ENCODE measurements at places on chromosomes 12 and 14.

GRCh38 chr12:88245905-88246304 is 103.8 kb downstream of the TMTC3 start:
- DNase-seq: no peak

- DNase-seq: no peak
These were observed 143.0 kb downstream of the KITLG start for GRCh38 chr12:88437226-88437625.

- no peak for DNase-seq
These were observed 27.1 kb upstream of the PLD4 start for GRCh38 chr14:104897330-104898194.

DNA sequence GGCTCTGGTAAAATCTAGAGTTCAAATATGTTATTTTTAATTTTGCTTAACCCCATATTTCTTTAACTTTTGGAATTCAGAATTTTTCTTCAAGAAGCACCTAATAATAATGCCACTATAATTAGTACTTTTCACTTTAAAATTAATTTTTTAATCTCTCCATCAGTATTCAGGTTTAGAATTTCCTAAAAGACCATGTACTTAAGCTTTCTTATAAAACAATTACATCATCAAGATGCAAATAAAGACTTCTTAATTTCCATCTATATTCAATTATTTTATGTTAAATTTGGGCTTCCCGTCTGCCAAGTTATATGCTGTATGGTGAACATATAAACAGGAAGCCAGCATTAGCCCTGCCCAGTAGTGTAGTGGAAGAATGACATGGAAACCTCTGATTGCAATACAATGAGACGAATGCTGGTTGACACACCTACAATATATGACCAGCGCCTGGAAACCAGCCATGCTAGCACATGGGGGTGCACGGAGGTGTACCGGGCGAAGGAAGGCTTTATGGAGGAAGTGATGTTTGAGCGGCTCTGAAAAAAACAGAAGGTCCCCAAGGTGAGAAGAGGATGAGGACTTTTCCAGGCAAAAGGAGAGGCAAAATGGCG is 82.2 kb downstream of the LLPH start:
- no peak for DNase-seq

- DNase-seq: no peak
These were observed 111.3 kb downstream of the TSHR start for GRCh38 chr14:81066672-81067071.

DNA sequence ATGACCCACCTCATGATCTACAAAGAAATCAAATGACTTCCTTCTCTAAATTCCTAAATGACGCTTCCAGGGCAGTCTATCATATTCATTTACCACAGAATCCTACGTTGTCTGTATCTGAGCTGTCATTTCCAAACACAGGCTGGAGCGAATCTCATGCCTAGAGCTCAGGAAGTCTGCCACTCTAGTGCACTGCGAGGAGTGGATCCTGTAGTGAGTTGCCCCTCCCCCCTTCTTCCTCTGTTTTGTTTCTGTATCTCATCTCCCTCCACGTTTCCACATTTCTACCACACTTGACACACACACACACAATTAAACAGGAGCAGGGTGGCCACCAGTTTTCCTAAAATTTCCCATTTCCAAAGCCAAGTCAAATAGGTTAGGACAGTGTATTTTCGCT is 415.4 kb upstream of the PRICKLE1 start:
- no peak for DNase-seq

GRCh38 chr12:44748950-44749468 is 127.1 kb downstream of the NELL2 start:
- DNase-seq: no peak

DNA sequence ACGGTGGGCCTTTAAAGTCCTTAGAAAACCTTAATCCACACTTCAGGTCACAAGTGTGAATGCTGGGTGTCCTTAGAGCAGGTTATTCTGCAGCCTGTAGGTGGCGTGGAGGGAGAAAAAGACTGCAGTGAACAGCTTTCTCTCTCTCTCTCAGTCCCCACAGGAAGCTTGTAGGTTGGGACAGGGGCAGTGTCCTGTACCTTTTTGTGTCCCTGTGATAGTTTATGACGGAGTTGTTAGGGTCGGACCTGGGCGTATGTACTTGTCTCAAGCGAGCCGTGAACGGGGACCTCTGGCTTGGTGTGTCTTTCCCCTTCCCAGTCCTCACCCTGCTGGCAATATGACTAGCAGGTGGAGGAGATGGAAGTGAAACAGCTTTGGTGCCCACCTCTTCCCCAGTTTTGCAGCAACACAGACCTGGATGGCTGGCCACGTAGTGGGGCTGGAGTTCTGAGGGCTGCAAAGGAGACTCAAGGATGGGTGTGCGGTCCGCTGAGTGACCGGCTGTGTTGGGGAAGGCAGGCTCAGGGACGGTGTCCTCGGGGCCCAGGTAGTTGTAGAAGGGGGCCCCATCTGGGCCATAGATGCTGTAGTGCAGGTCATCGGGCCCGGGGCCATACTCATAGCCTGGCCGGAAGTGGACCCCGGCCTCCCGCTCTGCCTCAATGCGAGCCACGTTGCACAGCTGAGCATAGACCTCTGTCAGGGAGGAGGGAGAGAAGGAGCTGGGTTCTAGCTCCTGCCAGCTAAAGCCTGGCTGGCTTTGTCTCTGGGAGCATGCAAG is 8.9 kb downstream of the ISCA2 start:
- DNase-seq: no peak

DNA sequence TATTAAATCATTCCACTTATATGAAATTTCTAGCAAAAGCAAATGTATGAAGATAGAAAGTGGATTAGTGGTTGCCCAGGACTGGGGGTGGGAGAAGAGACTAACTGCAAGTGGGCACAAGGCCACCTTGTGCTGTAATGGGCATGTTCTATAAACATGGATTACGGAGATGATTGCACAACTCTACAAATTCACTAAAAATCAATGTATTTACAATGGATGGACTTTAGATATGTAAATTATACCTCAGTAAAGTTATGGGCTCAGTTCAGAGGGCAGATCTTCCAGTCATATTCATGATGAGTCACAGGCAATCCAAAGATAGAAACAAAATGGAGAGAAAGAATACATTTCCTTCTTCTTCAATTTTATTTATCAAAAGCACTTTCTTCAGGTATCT is 173.9 kb downstream of the NDUFA12 start:
- no peak for DNase-seq

- DNase-seq: no peak
These were observed 57.6 kb upstream of the FZD10 start for GRCh38 chr12:130104571-130105106.

- DNase-seq: no peak
These were observed 65.6 kb downstream of the SYNE2 start for GRCh38 chr14:63918411-63918810.

GRCh38 chr14:29390081-29390832 is 537.4 kb downstream of the PRKD1 start:
- no peak for DNase-seq

- DNase-seq: no peak
These were observed 144.5 kb downstream of the EPS8 start for GRCh38 chr12:15644700-15645099.

GRCh38 chr12:51954561-51955361 is 3.3 kb downstream of the ACVR1B start:
- DNase-seq: no peak

All from stimulated activated CD4-positive, alpha-beta T cell treated with anti-CD3 and anti-CD28 coated beads, TNF-alpha, amount 100 ng/mL, for 48 hours (primary cell).